ENCODE measurements at places on chromosomes 11 and 22.

- DNase-seq: peak; percentile 94
Observed at GRCh38 chr22:38114484-38115398, 4.3 kb upstream of the BAIAP2L2 start.

- DNase-seq: no peak
Observed at GRCh38 chr11:4714300-4714699, 9.7 kb downstream of the MMP26 start.

- no peak for DNase-seq
Observed at GRCh38 chr11:87861030-87861429, 314.2 kb downstream of the RAB38 start.

DNA sequence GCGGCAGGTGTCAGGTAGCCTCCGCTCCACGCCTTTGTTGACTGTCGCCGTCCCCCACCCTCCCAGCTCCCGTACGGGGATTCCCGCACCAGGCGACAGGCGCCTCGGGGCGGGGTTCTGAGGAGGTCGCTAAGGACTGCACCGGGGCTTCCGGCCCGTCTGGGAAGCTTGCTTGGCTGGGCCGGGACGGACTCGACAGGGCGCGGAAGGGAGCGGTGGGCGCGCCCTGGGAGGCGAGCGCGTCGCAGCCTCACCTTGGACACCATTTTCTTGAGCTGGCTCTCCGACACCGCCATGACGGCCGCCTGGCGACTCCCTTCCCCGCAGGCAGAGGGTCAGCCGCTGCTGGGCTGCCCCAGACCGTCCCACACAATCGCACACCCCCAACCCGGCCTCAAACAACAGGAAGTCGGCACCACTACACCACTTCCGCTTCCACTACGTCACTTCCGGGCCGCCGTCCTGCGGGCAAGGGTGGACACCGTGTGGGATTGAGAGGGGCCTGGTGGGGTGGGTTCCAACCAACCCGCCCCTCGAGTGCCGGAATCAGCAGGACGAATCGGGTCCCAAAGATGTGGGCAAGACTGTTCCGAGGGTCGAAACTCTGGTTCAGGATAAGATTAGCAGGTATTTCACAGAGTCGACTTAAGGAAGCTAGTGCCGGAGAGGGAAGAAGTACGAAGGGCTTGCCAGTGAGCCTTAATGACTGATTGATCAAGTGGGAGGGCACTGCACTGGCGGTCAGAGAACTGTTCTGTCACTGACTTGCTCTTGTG lies at the start of gene TSG101:
TSG101 (minus strand) TSS at position 422 of the 776 bp plus-strand sequence; CDS start at position 296, 126 bp downstream.
- peak; percentile 82 for DNase-seq

DNA sequence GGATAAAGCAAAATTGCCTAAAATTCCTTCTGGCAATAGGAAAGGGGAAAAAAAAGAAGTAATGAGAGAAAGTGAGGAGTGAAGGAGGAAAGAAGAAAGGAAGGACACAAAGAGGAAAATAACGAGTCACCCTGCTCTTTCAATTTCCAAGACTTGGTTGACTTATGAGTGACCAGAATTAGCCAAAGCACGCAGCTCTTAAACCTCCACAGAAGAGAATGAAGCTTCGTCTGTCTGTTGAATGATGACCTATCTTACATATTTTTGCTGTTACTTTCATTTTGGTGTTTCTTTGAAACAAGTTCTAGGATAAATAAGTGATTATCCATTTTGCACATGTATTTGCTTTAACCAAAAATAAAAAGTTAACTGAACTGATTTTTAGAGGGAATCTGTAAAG lies 728 bp downstream of the MMP27 start:
- no peak for DNase-seq

GRCh38 chr11:79274636-79275331 lies 166.0 kb downstream of the TENM4 start:
- no peak for DNase-seq

DNA sequence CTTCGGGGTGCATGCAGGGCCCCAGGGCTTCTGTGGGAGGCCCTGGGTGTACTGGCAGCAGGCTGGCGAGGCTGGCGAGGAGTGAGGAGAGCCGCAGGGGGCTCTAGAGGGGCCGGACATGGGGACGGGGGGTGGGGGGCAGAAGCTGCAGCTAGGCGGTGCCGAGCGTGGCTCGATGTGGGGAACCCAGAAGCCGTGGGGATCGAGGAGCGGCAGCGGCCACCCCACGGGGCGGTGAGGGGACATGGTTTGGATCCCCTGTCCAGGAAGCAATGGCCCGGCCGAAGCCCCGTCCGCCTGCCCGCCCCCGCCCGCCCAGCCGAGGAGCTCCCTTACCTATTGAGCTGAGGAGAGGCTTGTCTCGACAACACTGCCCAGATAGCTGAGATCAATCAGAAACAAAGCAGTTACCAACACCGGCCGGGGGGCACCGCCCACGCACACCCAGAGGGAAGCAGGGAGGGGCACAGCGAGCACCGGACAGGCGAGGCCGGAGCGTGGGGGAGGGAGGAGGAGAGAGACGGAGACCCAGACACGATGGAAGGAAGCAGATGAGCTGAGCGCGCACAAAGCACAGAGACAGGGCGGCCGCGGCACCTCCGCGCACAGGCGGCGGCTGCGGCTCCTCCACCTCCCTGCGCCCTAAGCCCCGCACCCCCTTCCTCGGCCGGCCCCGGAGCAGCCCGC lies 38.7 kb downstream of the IGSF9B start:
- no peak for DNase-seq
